ENCODE measurements at places on chromosomes 12 and 14.
A peak's percentile ranks its signal among the peaks of the same experiment; 100 is the strongest.

GRCh38 chr14:44910821-44911220, 50.9 kb downstream of the KLHL28 start:
- no peak for DNase-seq

- no peak for DNase-seq
Measured at GRCh38 chr14:94827711-94828447, 58.0 kb upstream of the GSC start.

GRCh38 chr12:100672075-100672592, 98.7 kb downstream of the GAS2L3 start:
- no peak for DNase-seq

DNA sequence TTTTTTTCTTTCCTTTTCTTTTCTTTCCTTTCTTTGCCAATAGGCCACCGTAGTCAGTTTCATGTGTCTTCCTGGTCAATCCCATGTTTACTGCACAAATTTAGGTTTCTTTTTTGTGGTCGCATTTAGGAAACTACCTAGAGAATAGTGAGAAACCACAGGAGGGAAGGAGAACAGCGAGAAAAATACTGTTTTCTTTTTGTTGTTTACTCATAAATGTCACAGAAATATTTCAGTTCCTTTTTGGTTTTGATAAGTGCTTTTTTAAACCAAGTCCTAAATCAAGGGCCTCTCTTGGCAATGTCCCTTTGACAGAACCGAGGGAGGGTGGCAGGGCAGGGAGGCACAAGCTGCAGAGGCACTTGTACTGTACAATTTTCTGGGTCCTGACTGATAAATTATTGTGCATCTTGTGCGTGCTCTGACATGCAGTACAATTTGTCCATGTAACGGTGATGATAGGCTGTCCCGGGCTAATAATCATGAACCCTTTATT, 326.1 kb downstream of the CACNA1C start:
- no peak for DNase-seq

- DNase-seq = no peak
Measured at GRCh38 chr12:4539167-4539870, 629 bp downstream of the RAD51AP1 start.

- peak; percentile 72 for DNase-seq
Measured at GRCh38 chr12:95582230-95583058, 31.2 kb upstream of the USP44 start.

- no peak for DNase-seq
Measured at GRCh38 chr14:61559641-61560201, 135.6 kb upstream of the HIF1A start.

DNA sequence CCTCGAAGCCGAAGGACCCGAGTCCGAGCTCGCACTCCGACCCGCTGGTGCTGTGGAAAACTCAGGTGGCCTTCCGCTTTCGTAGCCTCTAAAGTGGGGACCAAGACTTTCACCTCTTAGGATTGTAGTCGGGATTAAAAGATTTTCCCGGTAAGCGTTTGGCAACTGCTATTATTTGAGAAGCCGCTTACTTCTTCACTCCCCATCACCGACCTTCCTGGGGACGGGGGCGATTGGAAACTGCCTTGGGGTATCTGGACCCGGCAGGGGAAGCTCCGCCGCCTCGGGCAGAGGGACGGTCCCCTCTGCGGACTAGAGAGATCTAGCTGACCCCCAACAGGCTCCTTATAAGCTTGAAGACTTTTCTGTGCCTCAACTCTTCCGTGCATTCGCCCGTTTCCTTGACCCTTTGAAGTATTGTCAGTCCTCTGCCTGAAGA, 659 bp downstream of the TRAFD1 start:
- no peak for DNase-seq

GRCh38 chr14:63478437-63478852, 64.7 kb downstream of the PPP2R5E start:
- DNase-seq = no peak

GRCh38 chr14:61690039-61690438, 5.3 kb upstream of the HIF1A start:
- no peak for DNase-seq

DNA sequence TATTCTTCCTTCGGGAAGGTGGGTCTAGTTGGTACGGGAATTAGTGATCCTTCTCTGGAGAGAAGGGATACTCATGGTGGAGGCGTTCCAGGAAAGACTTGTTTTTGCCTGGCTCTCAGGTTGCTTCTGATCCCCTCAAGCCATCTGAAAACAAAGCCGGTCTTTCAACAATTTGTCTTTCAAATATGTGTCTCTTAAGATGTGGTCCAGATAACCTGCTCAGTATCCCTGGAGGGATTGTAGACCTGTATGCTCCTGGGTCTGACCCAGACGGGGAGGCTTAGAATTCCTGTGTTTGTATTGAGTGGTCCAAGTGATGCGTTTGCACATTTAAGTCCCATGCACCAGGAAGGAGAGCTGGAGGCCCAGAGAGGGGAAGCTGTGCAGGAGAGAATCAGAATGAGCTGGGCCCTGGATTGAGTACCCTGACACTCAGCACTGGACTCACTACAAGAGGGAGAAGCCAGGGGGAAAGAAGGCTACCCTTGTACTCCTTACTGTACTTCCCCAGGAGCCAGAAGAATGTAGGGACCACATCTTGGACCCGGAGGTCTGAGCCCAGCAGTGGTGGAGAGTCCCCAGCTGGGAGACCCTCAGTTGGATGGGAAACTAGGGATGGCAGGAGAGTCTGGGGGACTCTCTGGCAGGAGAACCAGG, 40.4 kb downstream of the ERH start:
- DNase-seq = no peak

- DNase-seq = peak; percentile 67
Measured at GRCh38 chr14:24310646-24311604, at the start of gene LTB4R. TSS of gene LTB4R (plus strand) at chr14:24311502. CDS start at chr14:24315652, 4,150 bp downstream.

DNA sequence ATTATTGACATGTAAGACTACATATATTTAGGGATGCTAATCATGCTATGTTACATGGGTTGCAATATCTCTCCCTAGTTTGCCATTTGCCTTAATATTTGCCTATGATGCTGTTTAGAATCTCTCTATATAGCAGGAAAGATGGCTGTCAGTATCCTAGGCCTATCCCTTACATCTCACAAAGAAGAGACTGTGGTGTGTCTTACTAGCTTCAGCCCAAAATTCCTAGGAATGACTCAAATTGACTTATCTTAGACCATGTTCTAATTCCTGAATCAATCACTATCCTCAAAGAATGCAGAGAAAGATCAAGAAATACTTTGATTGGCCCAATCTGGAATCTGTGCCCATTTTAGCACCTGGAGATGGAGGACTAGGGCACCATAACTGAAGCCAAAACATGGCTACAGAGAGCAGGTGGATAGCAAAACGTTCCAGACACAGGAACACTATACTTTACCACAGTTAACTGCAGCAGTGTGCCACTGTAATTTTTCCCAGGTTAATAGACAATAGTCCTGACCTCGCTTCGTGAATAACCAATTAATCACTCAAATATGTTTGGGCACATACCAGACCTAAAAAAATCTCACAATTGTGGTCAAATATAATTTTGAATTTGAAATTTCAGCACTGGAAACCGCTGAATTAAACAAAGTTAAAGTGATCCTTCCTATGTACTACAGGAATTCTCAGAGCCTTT, 32.7 kb upstream of the GLIPR1 start:
- peak; percentile 58 for DNase-seq

DNA sequence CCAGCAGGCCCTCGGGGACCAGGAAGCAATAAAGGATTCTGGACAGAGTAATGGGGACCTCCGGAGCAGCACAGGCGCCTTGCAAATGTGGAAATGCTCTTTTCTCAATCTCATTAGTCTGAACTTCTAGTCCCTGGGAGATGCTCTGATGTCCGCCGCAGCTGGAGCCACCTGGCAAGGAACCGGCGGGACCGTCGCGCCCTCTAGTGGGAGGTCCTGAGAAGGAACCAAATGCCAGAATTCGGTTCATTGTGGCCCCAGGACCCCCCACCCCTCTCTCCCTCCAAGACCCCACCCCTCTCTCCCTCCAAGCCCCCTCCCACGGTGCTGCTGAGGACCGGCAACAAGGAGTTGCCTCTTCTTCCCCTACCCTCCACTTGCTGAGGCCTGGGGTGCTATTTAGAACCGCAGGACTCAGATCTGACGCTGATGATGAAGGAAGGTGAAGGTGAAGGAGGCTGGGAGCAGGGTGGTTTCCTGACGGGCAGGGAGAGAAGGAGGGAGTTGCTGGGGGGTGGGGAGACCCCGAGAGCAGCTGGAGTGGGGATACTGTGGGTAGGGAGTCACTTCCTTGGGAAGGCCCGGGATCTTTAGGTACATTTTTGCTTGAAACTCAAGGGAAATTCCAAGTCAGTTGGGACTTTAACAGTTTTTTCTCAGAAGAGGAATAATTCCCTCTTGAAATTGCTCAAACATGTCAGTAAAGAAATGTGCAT, 42.5 kb downstream of the SMIM41 start:
- peak; percentile 32 for DNase-seq

DNA sequence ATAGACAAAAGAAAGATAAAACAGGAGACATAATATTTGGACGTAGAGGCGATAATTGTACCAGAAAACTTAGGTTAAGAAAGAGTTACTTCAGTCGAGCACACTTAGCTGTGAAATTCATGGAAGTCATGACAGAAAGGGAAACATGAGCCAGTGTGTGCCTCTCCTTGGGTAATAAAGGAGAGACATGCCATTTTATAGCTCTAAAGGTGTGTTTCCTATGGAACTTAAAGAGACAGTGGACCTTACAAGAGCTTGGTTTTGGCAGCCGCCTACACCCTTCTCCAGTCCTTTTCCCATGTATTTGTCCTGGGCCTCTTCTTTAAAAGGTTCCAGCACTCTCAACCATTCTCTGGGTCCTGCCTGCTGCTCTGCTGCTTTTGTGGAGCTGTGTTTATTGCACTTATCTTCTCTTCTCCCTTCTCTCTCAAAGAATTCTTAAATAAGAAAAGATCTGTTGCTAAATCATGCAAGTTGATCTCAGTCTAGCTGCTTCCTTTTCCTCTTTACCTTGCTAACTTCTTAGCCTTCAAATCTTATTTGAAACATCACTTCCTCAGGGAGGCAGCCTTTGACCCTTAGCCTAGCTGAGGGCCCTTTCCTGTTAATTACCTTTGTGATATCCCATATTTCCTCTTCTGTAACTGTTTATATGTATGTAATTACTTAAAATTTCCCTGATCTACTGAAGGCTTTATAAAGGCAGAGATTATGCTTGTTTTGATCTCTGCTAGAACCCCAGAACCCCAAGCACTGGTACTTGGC, 81.8 kb upstream of the EVL start:
- DNase-seq = no peak

GRCh38 chr12:132429946-132430643, 59.9 kb upstream of the FBRSL1 start:
- no peak for DNase-seq

- peak; percentile 37 for DNase-seq
Measured at GRCh38 chr14:77882636-77883035, 82.7 kb downstream of the ADCK1 start.

DNA sequence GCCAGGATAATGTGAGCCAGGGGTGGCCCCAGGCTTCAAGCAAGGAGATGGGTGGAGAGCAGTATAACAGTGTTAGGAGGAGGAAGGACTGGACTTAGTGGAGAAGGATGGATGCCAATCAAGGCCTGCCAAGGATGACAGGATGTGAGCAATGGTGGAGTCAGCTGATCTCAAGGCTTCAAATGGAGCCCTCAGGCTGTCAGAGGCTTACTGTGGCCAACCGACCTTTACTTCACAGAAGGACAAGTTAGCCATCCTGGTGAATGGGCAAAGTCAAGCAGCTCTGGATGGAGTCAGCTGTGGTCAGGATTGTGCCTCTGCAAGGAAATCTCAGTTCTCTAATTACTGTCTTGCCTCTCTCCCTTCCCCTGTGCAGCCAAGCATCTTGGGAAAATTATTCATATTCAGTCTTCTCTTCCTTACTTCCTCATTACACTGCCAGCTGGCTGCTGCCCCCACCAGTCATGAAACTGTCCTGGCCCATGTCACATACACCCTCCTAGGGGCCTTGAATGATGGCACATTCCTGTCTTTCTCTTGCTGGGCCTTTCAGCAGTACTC, 7.6 kb upstream of the STAT6 start:
- peak; percentile 40 for DNase-seq

- DNase-seq = no peak
Measured at GRCh38 chr14:96926001-96926400, 128.8 kb downstream of the VRK1 start.

DNA sequence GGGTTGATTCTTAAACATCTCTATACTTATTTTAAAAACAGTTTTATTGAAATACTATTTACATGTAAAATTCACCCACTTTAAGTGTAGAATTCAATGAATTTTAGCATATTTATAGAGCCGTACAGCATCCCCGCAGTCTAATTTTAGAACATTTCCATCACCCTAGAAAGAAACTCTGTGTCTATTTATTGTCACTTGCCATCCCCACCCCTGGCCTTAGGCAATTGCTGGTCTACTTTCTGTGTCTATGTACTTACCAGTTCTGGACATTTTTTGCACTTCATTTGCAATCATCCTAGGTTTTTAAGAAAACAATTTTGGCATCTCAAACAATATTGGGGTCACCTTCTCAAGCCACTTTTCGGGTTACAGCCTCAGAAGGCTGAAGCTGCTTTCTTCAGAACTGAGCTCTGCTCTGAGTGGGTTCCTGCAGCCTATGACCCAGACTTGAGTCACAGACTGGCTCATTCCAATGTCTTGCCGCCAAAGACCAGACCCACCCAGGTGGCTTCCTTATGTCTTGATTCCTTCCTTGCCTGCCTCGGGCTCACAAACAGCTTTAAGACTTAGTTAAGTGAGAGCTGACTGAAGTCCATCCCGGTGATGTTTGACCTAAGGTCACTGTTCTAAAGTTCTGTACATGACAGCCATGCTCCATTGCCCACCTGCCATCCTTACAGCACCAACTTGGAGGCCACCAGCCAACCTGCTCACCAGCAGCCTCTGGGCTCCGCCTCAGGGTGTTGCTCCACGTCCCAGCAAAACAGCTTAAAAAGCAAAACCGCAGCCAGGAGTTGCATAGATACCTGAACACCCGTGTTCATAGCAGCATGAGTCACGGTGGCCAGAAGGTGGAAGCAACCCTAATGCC, 131.5 kb downstream of the CHST11 start:
- DNase-seq = peak; percentile 82

DNA sequence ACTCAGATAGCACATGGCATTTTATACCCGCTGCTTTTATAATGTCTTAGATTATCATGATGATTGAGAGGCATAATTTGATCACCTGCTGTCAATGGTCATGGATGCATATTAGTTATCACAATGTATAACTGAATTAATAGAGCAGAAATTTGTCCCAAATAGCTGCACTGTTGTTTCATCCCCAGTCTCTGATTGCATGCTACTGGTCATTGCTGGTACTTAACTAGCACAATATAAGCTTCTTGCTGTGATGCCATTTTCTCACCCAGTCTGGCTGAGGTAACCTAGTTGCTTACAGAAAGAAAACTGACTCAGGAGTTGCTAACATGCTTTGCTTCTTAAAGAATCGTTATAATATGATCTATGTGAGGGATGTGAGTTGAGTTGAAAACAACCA, 76.8 kb upstream of the PLEKHA5 start:
- no peak for DNase-seq

Data from fibroblast of skin of back (primary cell).